ENCODE measurements at places on chromosomes 5 and 9.

- DNase-seq, result no peak
Measured at GRCh38 chr9:136992819-136993369, 672 bp downstream of the PAXX start.

DNA sequence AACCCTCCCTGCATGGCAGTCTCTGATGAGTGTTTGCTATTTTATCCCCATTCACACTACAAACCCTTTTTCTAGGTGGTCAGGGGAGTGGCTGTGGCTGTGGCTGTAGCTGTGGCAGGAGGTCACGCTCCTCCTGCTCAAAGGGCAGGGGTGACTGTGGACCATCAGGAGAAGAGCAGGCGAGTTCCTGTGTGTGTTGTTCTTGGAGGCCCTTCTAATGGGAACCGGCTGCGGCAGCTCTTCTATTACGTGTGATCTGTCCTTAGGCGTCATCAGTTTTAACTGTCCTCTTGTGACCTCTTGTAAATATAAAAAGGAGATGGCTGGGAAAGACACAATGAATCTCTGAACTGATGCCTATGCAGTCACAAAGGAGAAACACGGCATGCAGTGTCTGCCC is 65.1 kb downstream of the ANKH start:
- no peak for DNase-seq

GRCh38 chr9:120524863-120525262 is 55.1 kb downstream of the CDK5RAP2 start:
- no peak for DNase-seq

DNA sequence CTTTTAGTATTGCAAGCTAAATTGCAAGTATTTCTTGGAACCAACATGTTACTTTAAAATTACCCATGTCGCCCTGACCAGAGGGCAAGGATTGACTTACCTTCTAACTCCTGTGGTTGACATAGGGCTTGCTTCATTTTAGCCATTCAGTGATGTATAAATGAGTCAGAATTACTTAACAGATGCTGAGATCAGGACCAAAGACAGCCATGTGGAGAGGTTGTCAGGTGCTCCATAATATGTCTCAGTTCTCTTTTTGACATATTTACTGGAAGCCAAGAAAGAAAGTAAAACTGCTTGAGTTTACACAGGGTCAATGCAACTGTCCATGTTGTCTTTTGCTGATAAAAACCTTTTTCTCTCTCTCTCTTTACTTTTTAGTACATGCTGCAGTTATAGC is 33.2 kb downstream of the F2RL2 start:
- no peak for DNase-seq

- no peak for DNase-seq
Measured at GRCh38 chr5:64229163-64229774, 63.6 kb downstream of the RNF180 start.

DNA sequence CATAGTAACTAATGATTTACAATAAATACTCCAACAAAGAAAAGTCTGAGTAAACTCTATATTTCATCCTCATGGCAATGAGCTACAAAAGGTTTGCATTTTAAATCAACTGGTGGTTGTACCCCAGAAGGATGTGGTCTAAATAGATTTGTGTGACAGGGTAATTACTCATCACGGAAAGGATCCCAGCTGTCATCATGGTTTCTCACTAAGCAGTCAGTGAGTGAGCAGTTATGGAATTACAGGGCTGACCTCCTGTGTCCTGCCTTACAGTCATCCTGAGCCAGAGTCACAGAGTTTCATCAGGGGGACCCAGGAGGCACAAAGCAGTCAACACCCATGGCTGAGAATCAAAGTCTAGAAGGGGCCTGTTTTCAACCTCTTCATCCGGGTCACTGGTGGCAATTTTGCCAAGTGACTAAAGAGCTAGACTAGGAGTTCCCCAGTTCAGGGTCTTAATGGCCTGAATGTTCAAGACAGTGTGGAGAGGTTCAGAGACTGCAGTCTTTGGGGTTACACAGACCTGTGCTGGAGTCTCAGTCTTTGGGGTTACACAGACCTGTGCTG is 210.7 kb upstream of the SLC24A2 start:
- peak; percentile 76 for DNase-seq

GRCh38 chr5:141306630-141307029 is 2.8 kb upstream of the SLC25A2 start:
- no peak for DNase-seq

GRCh38 chr9:132472599-132472998 is 62.6 kb downstream of the CFAP77 start:
- no peak for DNase-seq

Measured in activated naive CD8-positive, alpha-beta T cell treated with anti-CD3 and anti-CD28 coated beads for 36 hours (primary cell).